Vagina (tissue), 2 donors: ENCODE measurements at places on chromosomes 13 and 19.

DNA sequence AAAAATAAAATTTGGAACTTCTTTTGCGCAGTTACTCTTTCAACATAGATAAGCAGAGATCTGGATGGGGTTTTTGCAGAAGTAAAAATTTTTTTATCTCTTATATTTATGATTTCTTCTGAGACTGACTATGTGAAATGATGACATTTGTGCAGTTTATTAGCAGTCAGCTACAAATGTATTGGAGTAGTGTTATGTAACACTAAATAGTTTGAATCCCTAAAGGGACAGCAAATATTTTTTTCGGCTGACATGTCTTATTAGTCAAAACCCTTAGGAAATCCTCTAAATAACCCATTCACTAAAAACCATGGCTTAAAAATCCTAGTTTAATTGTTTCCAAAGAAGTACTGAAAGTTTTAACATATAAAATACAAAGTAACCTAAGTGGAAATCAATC is 48.0 kb upstream of the EDNRB start:
- no peak for DNase-seq

GRCh38 chr19:35090506-35091214 is 25.0 kb upstream of the FXYD3 start:
- no peak for DNase-seq

DNA sequence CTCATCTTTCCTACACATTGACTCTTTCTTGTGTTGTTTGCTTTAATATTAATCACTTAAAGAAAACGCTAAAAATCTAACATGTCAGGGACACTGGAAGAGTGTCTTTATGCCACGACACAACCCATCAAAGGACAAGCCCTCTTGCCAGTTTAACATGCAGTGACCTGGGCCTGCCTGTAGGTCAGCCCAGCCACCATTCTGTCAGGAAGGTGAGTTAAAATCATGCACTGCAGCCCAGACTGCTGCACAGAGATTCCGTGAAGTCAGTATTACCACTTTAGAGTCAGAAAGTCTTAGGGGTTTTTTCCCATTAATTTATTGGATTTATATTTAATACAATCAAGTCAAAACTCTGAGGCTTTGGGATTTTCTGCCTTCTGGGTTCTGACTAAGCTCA is 58.0 kb downstream of the TNFRSF19 start:
- DNase-seq: no peak

GRCh38 chr19:31378404-31378803 is 29.2 kb upstream of the TSHZ3 start:
- no peak for DNase-seq

GRCh38 chr19:50430888-50431342 is 1.8 kb upstream of the MYBPC2 start:
- DNase-seq: no peak

GRCh38 chr19:7251494-7251893 is 42.7 kb downstream of the INSR start:
- no peak for DNase-seq
